Sciatic nerve (tissue), 2 donors: ENCODE measurements at places on chromosomes 7 and 10.

GRCh38 chr7:73366127-73366526 is 38.2 kb downstream of the FKBP6 start:
- no peak for DNase-seq

- no peak for DNase-seq
Observed at GRCh38 chr10:120684226-120684625, 166.9 kb upstream of the WDR11 start.

DNA sequence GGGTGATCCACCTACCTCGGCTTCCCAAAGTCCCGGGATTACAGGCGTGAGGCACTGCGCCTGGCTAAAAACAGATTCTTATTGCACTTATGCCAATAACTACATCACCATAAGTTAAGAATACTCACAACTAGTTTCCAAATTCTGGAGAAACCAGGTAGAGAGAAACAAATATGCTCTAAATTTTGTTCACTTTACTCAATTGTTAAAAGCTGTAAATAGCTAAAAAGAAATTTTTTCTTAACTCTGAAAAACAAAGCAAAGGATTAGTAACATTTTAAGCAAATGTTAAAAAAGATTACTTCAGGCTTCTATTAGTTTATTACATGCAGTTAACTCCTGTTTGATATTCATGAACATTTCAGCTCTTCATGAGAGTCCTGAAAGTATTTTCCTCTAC is 28.3 kb upstream of the ZMIZ2 start:
- DNase-seq: no peak

GRCh38 chr10:98684019-98684899 is 237.5 kb upstream of the HPS1 start:
- DNase-seq: no peak
